ENCODE measurements at places on chromosomes 12 and 14.

DNA sequence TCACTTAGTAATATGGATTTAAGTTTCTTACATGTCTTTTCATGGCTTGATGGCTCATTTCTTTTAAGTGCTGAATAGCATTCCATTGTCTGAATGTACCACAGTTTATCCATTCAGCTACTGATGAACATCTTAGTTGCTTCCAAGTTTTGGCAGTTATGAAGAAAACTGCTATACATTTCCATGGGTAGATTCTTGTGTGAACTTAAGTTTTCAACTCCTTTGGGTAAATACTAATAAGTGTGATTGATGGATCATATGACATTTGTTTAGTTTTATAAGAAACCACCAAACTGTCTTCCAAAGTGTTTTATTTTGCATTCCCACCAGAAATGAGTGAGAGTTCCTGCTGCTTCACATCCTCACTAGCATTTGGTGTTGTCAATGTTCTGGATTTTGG is 119.2 kb downstream of the NAV3 start:
- DNase-seq = no peak

DNA sequence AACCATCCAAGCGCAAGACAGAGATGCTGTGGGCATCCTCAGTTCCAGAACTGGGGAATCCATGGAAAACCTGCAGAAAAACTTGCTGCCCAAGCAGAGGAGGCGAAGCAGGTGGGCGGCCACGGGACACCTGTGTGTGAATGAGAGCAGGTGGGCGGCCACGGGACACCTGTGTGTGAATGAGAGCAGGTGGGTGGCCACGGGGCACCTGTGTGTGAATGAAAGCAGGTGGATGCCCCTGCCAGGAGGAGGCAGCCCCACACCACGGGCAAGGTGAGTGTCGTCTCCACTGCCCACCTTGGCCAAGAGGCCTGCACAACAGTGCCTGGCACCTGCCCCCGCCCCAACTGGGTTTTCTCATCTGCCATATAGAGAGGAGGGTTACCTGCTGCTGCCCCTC is 59.2 kb downstream of the GSC start:
- no peak for DNase-seq

- DNase-seq = no peak
These were observed 132.4 kb downstream of the KCNA5 start for GRCh38 chr12:5176036-5176435.

DNA sequence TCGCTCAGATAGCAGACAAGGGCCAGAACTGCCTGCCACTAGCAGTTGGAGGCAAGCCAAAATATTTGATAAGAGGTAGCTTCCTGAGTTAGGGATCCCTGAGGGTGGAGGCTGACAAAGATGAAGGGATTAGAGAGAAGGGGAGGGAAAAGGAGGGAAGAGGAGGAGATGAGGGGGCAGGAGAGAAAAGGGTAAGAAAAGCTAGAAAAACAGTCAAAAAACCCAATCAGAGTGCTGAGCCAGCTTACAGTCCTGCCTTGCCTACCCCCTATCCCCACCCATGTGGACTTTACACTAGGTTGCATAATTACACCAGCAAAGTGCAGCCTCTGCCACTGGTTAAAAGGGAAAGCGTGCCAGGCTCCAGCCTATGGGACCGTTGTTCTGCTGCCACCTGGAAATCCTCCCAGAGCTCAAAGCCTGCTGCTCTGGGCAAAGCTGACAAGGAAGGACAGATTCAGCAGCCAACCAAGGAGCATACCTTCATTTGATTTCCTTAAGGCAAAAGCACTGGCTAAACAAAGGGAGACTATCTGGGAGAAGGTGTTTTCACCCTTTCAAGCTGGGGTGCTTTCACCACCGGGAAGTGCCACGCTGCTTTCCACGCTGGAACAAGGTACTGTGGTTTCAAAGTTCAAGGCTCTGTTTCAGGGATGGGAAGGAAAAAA is 3.8 kb upstream of the NUMB start:
- DNase-seq = no peak

GRCh38 chr12:94220804-94221203 is 72.4 kb downstream of the PLXNC1 start:
- no peak for DNase-seq

- no peak for DNase-seq
These were observed 133.1 kb downstream of the PRIMA1 start for GRCh38 chr14:93655078-93655750.

DNA sequence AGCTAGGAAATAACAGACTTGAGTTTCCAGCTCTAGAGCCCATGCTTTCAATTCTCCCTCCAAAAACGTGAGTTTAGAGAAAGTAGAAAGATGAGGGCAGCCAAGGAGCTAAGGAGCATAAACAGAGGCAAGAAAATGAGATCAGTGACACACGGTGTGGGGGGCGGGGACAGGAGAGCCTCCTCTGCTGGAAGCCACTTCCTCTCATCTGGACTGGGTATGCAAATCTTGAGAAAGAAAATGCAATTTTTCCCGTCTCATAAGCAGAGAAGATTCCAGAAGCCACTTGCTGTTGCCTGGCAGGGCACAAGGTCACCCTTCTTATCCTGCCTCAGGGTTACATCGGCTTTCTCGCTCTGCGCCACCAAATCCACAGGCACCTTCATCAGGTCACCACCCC is 6.0 kb downstream of the OR10P1 start:
- DNase-seq = no peak

- no peak for DNase-seq
These were observed 1.2 kb downstream of the SOX5 start for GRCh38 chr12:23948291-23948690.

DNA sequence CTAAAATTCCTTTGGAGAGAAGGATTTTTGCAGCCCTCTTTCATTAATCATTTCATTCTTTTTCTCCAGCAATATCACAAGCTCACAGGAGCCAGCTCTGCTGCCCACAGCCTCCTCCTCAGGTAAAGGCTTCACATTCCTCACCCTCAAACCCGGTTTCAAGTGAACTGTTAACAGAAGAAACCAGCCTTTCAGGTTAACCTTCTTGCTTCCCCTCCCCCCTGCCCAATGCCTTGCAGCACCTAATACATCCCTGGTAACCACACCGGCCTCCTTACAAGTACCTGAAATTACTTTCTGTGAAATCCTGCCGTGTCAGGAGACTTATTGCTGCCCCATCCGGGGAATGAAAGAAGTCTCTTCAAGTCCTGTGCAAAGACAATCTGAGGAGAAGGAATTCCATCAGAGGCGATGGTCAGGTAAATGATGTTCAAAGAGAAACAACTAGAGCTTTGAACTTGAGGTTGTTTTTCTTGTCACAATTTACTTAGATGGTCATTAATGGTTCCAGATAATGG is 111.2 kb downstream of the MYRFL start:
- DNase-seq = no peak

DNA sequence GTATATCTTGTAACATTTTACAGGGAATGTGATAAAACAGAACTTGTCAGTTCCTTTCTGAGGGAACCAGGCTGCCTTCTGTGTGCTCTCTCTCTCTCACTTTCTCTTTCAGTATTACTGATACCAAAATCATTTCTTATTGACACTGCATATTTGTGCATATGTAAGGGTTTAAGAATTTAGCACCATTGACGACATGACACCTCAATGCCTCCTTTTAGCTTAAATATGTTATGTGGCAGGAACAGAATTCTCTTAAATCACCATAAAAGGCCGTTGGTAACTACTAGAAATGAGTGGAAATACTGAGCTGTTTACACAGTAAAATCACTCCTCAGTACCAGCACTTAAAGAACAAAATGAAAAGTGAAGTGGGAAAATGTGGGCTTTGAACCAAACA is 457.7 kb upstream of the SYT1 start:
- DNase-seq = no peak

DNA sequence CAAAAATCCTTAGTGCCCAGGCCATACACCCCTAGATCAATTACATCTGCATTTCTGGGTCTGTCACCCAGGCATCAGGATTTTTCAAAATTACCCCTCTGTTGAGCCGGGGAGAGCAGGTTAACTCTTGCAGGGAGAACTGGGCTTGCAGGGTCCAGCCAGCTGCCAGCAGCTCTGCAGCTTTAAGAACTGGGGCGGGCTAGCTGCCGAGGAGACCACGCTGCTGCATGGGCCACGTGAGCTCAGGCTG is at the start of gene DGLUCY:
DGLUCY (plus strand) TSS at position 245 of the 250 bp plus-strand sequence. CDS start 46,222 bp downstream, outside the sequence.
- DNase-seq = peak; percentile 65

DNA sequence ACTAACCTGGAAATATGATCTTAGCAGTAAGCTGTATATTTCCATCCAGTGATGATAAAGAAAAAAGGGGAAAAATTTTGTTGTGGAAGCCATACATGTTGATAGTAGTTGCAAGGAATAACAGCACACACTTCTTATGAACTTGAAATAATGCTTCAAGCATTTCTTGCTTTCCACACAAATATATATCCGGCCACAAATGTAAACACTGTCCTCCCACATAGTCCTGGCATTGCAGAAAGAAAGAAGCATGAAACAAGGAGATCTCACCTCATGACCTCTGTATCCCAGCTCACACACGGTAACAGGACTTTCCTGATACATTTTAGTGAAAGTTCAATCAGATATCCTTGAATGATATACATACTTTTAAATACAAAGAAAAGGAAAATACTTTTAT is 56.0 kb downstream of the LLPH start:
- no peak for DNase-seq

DNA sequence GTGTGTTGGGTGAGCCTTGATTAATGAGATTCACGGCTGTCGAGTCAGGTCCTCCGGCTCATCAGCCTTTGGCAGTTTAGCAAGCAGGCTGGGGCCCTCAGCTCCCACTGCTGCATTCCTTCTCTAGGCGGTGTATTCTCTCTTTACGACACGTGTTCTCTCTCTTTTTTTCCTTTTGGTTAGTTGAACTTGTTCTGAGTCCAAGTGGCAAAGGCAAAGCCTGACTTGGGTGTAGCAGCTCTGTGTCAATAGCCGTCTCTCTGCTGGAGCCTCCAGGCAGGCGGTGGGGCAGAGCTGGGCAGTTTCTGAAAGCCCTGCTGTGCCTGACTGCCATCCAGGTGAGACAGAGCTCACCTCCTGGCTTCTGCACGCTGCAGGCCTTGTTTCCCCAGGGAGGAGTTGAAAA is 46.6 kb downstream of the SUSD6 start:
- no peak for DNase-seq

DNA sequence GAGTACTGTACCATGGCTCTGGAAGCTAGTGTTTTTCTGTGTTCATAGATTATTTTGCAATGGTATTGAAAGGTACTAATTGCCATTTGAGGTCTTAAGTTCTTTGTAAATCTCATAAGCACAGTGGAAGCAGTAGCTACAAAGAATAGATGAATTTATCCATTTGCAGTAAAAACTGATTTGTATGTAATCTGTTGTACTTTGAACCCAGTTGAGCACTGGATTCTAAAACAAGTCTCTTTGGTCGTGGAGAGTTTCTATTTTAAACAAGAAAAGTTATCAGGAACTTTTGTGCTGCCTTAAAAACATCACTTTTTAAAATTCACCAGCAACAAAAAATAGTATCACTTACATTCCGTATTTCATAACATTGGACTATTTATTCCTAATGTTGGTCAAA is 4.1 kb downstream of the RAP1B start:
- no peak for DNase-seq

DNA sequence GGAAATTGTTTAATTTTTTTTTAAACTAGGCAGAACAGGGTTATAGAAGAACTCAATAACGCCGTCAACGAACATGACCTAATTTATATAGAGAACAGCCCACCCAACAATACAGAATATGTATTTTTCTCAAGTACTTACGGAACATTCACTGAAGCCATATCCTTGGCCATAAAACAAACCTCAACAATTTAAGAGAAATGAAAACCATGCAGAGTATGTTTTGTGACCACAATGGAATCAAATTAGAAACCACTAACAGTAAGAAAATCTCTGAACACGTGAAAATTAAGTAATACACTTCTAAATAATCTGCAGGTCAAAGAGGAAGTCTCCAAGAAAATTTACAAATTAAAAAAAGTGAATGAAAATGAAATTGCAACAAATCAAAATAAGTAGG is 9.4 kb downstream of the SART3 start:
- DNase-seq = no peak

DNA sequence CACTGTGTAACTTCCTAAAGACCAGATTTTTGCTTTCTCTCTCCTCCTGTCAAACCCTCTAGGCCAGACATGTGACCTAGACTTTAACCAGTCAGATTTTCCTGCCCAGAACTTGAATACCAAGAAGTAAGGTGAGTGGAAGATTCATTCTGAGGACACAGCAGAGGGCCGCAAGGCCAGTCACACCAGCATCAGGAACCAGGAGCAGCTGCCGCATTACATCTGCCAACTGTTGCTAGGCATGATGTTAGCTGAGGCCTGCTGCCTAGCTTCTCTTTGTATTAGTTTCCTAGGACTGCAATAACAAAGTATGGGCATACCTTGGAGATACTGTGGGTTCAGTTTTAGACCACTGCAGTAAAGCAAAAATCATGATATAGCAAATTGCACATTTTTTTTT is 101.9 kb upstream of the BMP4 start:
- DNase-seq = no peak

- DNase-seq = no peak
These were observed 362.6 kb downstream of the TMTC2 start for GRCh38 chr12:83049306-83049705.

DNA sequence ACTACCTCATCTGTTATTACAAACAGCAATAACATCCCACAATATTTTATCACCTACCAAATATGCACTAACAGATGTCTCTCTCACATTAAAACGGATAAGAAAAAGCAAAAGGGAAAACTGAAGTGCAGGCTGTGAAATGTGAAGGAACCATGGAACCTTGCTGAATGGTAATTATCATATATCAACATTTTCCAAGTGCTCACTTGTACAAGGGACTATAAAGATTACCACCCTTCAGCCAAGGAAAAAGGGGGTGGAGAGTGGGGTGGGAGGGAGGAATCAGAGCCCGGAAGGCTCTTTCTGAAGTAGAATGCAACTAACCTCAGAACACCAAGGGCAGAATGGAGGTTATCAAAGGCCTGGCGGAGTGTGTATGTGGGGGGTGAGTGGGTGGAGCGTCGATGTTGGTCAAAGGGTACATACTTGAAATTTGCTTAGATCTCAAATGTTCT is 1.2 kb downstream of the SNX6 start:
- no peak for DNase-seq

DNA sequence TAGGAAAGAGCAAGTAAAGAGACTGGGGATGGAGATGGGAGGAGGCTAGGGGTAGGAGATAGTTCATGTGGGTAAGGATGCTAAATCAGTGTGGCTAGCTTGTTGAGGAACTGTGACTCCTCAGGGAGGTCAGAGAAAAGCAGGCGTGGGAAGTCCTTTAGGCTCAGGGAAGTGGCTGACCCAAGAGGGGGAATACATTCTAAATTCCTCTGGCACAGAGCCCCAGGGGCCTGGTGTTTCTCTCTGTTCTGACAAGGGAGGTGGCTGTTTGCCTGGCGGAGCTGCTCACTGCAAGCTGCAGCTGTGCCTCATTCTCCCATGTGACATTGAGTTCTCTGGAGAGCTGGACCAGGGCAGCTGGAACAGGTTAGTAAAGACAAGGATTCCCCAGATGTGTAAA is 152.2 kb upstream of the SLC38A2 start:
- no peak for DNase-seq
